ENCODE measurements at places on chromosomes 4 and X. TPM values are rescaled to one million over a fixed set of nuclear protein-coding genes. Genes with fewer than 3 reads are reported as not detected.

The HTRA3 gene
- total RNA-seq, result 10.4 TPM

The PDE6B gene
- total RNA-seq, result 1.3 TPM

The HEPH gene
- 15.1 TPM for total RNA-seq

The DCAF8L2 gene
- under 0.01 TPM for total RNA-seq

The SLC25A14 gene
- 9.1 TPM for total RNA-seq

The AADAT gene
- 2.0 TPM for total RNA-seq

The PDE5A gene
- total RNA-seq, result 134 TPM

The AFM gene
- not detected for total RNA-seq

The SLC25A43 gene
- 11.7 TPM for total RNA-seq

The RIBC1 gene
- total RNA-seq, result 0.74 TPM

The PFKFB1 gene
- under 0.01 TPM for total RNA-seq

The TCEAL6 gene
- not detected for total RNA-seq

The SPARCL1 gene
- under 0.01 TPM for total RNA-seq

The SNCA gene
- 43.2 TPM for total RNA-seq

The PNMA6A gene
- total RNA-seq, result 1.6 TPM

The ZNF280C gene
- 2.6 TPM for total RNA-seq

The PQBP1 gene
- total RNA-seq, result 70.8 TPM

The H2BW2 gene
- not detected for total RNA-seq

The SLC4A4 gene
- total RNA-seq, result 25.9 TPM

The HSFX2 gene
- total RNA-seq, result 0.14 TPM

The MAGEA12 gene
- under 0.01 TPM for total RNA-seq

The MXRA5 gene
- total RNA-seq, result 21.1 TPM

The TCEAL9 gene
- 169 TPM for total RNA-seq

All from smooth muscle cell of bladder (primary cell).